ENCODE measurements at places on chromosomes 6 and 20.

GRCh38 chr6:133788556-133788955 is 100.4 kb upstream of the TCF21 start:
- DNase-seq: no peak

GRCh38 chr20:20272686-20273085 is 95.2 kb upstream of the INSM1 start:
- DNase-seq: no peak

- DNase-seq: no peak
These were observed 69.4 kb upstream of the NAA20 start for GRCh38 chr20:19947611-19948264.

GRCh38 chr20:34109442-34109841 is 2.6 kb downstream of the EIF2S2 start:
- DNase-seq: no peak

DNA sequence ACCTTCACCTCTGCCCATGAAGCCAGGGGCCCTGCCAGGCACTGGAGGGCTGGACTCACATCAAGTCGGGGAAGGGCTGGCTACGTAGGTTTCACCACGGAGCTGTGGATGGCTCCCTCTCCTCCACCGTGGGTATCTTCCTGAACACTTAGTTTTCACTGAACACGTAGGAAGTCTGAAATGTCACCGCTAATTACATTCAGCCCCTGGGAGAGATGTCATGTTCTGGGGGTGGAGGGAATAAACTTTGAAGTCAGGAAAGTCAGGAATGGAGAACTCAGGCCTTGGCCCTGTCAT is 6.5 kb downstream of the LHFPL5 start:
- DNase-seq: no peak

GRCh38 chr6:3265671-3266070 is 6.9 kb downstream of the PSMG4 start:
- DNase-seq: peak; percentile 15

DNA sequence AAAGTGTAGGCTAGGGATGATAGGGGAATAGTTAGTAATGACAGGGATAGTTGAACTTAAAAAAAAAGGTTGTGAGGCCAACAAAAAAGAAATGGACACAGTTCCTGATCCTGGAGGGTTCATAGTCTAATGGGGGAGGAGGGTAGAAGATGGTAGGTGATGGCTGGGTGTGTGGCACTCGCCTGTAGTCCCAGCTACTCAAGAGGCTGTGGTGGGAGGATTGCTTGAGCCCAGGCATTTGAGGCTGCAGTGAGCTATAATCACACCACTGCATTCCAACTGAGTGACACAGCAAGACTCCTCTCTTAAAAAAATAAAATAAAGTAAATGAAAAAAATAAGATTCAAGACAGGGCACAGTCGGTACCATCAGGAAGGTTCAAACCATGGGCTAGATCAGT is 2.4 kb upstream of the MICB start:
- DNase-seq: no peak

- DNase-seq: no peak
These were observed at the start of gene GCM1 for GRCh38 chr6:53148684-53149083. Gene GCM1 (minus strand): TSS chr6:53148841. CDS start chr6:53145632, 3,209 bp downstream.

- no peak for DNase-seq
These were observed 223.6 kb downstream of the TTLL2 start for GRCh38 chr6:167548451-167548850.

- no peak for DNase-seq
These were observed 127.1 kb downstream of the COL9A1 start for GRCh38 chr6:70175770-70176169.

GRCh38 chr6:153129873-153130514 is 1.1 kb downstream of the RGS17 start:
- DNase-seq: no peak

DNA sequence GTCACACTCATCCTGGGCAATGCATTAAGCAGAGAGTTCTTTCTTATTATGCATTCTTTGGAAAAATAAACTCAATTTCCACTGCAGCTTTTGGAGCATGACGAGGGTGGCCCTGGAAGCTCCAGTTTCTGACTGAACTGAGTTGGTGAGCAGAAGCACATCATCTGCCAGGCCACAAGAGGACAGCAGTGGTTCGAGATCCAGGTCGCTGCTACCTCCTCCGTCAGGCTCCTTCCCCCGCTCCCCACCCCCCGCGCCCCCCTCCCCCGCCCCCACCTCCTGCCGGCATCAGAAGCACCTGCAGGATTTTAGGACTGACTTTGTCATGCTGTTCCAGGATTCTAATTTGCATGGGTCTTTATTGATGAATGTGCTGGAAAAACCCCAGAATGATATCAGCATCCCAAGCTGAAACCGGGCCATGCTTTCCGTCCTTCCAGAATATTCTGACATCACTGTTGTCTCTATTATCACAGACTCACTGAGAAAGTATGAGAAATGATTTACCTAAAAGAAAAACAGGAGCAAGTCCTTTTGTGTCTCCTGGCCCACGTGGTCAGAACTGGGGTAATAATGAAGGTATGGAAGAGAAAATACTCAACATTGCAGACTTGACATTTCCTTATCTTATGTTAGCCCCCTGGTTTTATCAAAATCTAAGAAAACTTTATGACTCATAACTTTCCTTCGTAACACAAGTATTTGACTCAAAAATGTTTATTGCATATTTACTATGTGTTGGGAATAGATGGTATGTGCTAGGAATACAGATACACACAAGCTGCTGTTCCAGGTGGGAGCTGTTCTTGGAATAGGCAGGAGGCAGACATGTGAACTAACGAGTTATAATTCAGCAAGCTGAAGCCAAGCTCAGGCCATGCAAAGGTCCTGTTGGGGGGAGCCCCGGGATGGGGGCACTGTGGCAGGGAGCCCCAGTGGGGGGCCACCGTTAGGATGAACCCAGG is 220.2 kb upstream of the EXOC2 start:
- no peak for DNase-seq

- DNase-seq: no peak
These were observed 9.8 kb downstream of the BCAS4 start for GRCh38 chr20:50804437-50805348.

DNA sequence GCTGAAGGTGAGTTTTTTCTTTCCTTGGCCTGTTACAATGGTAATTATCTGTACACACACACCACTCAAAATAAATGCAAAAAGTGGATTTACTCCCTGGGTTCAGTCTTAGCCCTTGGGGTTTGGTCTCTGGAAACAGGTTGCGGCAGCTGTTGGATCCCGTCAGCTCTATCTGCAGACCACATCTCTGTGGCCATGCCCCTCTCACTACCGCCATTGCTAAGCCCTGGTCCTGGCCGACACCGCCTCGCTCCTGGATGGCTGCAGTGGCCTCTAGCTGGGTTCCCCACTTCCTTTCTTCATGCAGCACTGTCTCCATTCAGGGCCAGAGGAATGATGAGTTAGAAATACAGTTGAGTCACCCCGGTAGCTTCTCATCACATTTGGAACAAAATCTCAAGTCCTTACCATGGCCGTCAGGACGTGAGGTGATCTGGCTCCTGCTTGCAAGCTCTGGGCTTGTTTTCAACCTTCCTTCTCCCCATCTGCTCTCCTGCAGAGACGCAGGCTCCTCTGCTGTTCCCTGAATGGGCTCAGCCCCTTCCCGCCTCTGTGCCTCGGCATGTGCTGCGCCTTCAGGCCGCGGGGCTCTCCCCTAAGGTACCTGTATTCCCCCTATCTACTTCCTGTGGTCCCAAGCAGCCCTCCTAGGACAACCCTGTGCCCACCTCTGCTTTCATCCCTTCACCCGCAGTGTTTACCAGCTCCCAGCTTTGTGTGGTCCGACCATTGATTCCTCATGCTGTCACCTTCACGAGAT is 38.0 kb downstream of the EFCAB8 start:
- no peak for DNase-seq

- no peak for DNase-seq
These were observed 54.8 kb downstream of the GPX5 start for GRCh38 chr6:28580475-28580874.

DNA sequence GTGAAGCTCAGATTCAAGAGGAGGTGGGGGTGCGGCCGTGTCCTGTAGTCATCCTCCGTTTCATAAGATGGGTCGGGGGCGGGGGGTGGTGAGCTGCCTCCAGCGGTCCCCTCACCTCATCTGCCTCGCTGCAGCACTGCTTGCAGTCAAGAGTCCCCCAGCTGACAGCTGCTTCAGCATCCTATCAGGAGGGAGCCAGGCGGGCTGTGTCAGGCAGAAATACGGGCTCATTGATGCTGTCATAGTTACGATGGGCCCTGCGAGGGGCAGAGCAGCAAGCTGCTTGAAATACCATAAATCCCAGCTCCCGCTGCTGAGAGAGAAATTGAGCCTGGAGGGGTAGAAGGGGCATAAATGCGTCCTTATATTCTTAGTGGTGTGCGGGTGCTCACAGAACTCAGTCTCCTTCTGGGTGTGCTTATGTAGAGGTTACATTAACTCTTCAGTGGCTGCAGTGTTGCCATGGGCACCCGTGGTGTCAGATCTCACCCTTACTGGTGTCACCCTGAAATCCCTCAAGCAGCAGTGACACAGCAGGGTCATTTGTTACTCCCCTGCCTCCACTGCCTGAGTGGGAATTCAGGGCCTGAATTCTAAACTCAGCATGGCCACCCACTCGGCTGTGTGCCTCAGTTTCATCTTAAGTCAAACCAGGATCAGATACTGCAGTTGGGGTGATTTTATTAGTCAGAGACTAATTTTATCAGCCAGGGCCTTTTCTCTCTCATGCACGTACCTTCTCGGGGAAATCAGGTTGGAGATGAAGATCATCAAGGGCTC is 21.8 kb downstream of the CCDC167 start:
- DNase-seq: no peak

Measured in right cardiac atrium (tissue), 5 donors.